ENCODE measurements at places on chromosomes 2 and 18.

DNA sequence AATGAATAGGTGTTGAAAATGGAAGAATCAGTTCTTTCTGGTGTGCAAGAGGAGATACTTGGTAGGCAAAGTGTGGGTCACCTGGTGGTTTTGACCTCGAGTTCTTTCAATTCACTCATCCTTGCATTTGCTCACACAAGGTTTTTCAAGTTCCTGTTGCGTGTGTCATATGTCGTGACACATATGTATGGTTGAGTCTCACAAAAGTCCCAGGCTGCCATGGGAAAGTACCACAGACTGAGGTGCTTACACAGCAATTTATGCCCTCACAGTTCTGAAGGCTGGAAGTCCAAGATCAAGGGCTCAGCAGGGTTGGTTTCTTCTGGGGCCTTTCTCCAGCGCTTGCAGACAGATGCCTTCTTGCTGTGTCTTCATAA lies 64.4 kb downstream of the NCK2 start:
- DNase-seq = no peak

GRCh38 chr2:154537024-154537423 lies 161.5 kb upstream of the KCNJ3 start:
- no peak for DNase-seq

DNA sequence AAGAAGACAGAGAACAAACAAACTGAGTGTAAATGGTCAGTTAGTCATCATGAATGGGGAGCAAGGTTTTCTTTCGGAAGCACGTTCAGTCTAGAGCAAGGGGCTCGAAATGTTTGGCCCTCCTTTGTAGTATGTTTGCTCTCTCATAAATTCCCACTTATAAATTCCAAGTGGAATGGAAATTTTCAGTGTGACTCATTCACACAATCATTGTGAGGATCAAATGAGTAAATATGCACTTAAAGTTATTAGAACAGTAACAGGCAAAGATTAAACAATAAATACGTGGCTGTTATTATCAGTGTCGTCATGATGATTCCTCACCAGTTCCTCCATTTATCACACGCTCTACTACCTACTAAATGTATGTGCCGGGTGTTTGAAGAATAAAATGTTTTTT lies 10.5 kb downstream of the CNGA3 start:
- no peak for DNase-seq

DNA sequence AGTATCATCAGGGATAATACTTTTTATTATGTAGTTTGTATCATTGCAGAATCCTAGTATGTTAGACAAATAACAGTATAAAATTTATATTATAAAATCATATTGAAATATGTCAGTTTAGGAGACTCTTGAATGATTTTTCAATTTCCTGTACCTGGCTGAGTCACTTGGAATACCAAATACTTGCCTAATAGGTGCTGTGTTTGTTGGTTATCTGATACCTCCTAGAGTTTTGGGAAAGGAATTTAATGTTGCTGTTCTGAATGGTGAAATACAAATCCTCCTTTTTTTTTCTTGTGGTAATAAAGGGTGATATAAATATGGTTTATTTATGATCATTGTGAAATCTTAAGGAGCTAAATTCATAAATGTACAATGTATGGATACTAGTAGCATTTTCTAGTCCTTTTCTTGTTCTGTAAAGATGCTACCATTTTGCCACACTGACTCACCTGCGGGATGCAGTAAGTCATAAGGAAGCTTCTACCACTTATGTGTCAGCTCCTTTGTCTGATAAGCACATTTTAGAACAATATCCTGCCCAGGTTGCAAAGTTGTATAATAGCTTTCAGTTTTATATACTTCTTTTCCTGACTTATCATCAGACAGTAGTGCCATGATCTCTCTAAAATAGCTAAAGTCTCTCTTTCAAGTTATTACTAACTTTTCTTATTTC lies 465.5 kb downstream of the XIRP2 start:
- DNase-seq = no peak

GRCh38 chr2:191813943-191814342 lies 32.9 kb downstream of the CAVIN2 start:
- DNase-seq = no peak

- no peak for DNase-seq
Measured at GRCh38 chr2:53512071-53512826, 255.4 kb upstream of the CHAC2 start.

DNA sequence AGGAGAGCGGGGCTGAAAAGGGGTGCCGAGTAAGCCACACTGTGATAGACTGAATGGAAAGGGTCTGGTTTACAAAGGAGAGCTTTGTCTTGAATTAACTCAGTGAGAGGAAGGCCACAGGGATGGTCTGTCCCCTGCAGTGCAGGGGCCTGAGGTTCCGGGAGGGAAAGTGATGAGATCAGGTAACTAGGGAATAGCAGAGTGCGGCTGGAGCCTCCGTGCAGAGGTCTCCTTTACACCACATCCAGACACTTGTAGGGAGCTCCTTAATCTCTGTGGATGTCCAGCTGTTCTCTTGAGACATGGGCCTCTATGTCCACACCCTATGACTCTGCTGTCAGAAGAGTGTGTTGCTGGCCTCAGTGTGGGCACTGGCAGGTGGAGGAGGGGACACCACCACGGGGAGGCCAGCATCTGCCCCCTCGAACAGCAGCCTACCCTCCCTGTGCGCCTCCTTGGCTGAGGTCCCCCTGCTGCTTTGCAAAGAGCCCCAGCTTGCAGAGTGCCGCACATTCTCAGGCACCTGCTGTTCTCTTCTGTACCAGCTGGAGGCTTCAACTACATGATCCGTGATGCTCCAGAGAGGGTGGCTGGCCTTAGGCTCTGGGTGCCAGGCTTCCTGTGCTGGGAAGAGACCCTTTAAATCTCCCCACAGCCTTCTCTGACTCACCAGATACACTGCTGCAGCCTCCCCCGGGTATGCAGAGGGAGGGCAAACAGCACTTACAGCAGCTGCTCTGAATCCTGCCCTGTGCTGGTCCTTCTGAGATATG lies 25.9 kb downstream of the ENOSF1 start:
- DNase-seq = no peak

DNA sequence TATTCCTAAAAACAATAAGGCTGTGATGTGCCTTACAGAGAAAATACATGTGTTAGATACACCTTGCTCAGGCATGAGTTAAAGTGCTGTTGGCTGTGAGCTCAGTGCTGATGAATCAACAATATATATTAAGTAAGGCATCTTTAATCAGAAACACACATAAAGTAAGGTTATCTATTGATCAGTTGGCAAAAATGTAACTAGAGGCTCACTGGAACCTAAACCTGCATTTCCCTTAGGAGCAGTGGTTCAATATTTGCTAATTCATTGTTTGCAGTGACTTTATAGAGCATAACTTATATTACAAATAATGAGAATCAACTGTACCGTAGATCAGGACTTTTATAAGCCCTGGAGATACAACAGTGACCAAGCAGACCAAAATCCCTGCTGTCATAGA lies 77.0 kb upstream of the CYP1B1 start:
- DNase-seq = no peak

DNA sequence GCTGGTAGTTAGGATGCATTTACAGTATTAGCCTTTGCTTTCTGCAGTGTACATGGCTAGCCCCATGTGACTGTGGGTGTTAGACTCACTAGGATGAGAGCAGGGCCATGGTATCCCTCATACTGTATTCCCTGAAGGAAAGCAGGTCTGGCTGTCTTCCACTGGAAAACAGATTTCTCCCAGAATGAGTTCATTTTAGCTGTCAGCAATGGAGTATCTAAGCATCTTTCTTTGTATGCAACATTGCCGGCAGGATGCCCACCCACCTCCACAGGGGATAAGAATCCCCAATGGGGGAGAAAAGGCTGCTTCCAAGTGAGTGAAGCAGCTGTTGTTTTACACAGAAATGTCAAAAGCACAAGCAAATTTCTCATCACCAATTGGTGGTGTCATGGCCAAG lies 142.7 kb upstream of the KLHL14 start:
- no peak for DNase-seq

Measured in stimulated activated CD8-positive, alpha-beta memory T cell treated with anti-CD3 and anti-CD28 coated beads, Interleukin-15, amount 100 ng/mL, for 1 hour (primary cell).